ENCODE measurements at places on chromosomes 2 and 18. TPM values are rescaled to one million over a fixed set of nuclear protein-coding genes. Genes with fewer than 3 reads are reported as not detected.

The POTEI gene
- 0.66 TPM for total RNA-seq

The CRYGC gene
- not detected for total RNA-seq

The CYP26B1 gene
- 0.53 TPM for total RNA-seq

The PNKD gene
- total RNA-seq: 14.2 TPM

The PJVK gene
- total RNA-seq: 0.80 TPM

The LIMS3 gene
- 5.3 TPM for total RNA-seq

The PLGLB1 gene
- total RNA-seq: not detected

The TFPI gene
- total RNA-seq: 498 TPM

The FTCDNL1 gene
- total RNA-seq: 1.7 TPM

The FRZB gene
- not detected for total RNA-seq

The ANKRD30BL gene
- total RNA-seq: not detected
